ENCODE measurements at places on chromosomes 3 and 15. TPM values are rescaled to one million over a fixed set of nuclear protein-coding genes. Genes with fewer than 3 reads are reported as not detected.

FOXB1 gene
- total RNA-seq, result not detected

SPG11 gene
- total RNA-seq, result 76.7 TPM

XIRP1 gene
- not detected for total RNA-seq

LRRC15 gene
- 0.40 TPM for total RNA-seq

CEMIP gene
- total RNA-seq, result 600 TPM

ADAMTSL3 gene
- 0.56 TPM for total RNA-seq

RBP2 gene
- not detected for total RNA-seq

AADACL2 gene
- total RNA-seq, result not detected

SEMA3B gene
- 11.1 TPM for total RNA-seq

CX3CR1 gene
- total RNA-seq, result under 0.01 TPM

EFCAB12 gene
- total RNA-seq, result not detected

CHRNA5 gene
- total RNA-seq, result 0.31 TPM

AGTR1 gene
- total RNA-seq, result 0.40 TPM

IQCF6 gene
- total RNA-seq, result not detected

HHLA2 gene
- not detected for total RNA-seq

IGSF10 gene
- total RNA-seq, result 1.7 TPM

ATOSA gene
- total RNA-seq, result 37.7 TPM

IGDCC3 gene
- total RNA-seq, result not detected

HGD gene
- 0.19 TPM for total RNA-seq

DNAH12 gene
- under 0.01 TPM for total RNA-seq

FGD5 gene
- total RNA-seq, result 5.4 TPM

PSMD6 gene
- 105 TPM for total RNA-seq

SLC9C1 gene
- total RNA-seq, result 0.13 TPM
